ENCODE measurements at places on chromosomes 2 and 18. TPM values are rescaled to one million over a fixed set of nuclear protein-coding genes. Genes with fewer than 3 reads are reported as not detected.

ICOS gene
- total RNA-seq = 0.98 TPM

LRRTM1 gene
- total RNA-seq = 1.2 TPM

SIX2 gene
- not detected for total RNA-seq

SP140 gene
- total RNA-seq = 4.2 TPM

EPG5 gene
- total RNA-seq = 25.7 TPM

GREB1L gene
- 0.40 TPM for total RNA-seq

MAL gene
- 2.9 TPM for total RNA-seq

NR4A2 gene
- total RNA-seq = 11.9 TPM

REG3G gene
- 0.66 TPM for total RNA-seq

CCBE1 gene
- 0.75 TPM for total RNA-seq

METAP1D gene
- 2.7 TPM for total RNA-seq

DNA sequence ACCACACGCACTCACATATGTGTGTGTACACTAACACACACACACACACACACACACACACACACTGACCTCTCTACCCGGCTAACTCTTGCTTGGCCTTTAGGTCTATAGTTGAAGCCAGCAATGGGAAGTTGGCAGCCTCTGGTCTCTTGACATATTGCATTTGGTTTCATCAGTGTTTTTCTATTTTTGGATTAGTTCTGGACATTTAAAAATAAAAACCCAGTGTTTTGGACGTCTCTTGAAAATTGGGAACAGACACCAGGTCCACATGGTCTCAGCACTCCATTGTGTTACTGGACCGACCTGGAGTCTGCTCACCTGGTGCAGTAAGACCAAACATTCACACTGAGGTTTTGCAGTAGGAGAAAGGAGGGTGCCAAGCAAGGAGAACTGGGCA, 50.4 kb upstream of the AFF3 start:
- no peak for DNase-seq

- no peak for DNase-seq
Measured at GRCh38 chr2:36413218-36413617, 57.6 kb downstream of the CRIM1 start.

- no peak for DNase-seq
Measured at GRCh38 chr2:70357684-70358071, 55.8 kb upstream of the FAM136A start.

- DNase-seq = no peak
Measured at GRCh38 chr2:219281588-219281987, 2.4 kb downstream of the DNAJB2 start.

- DNase-seq = no peak
Measured at GRCh38 chr2:231284296-231284695, 85.9 kb downstream of the ARMC9 start.

GRCh38 chr2:70145851-70146739, 44.7 kb downstream of the C2orf42 start:
- no peak for DNase-seq

DNA sequence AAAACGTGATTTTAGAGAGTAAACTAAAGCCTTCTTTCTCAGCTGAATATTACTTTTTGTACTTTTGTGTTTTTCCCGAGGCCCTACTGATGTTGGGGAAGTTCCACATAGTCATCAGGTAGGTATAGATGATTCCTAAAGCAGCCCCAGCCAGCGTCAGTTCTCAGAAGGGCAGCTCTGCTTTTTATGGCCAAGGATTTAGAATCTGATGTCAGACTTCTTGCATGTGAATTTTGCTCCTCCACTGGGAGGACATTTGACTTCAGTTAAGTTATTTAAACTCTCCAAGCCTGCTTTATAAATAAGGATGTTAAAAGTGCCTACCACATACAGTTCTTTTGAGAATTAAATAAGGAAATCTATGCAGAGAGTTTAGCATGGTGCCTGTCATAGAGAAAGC, 130.8 kb downstream of the NCKAP5 start:
- no peak for DNase-seq

All from mucosa of gallbladder (tissue), 1 donor.